Activated CD4-positive, alpha-beta T cell treated with anti-CD3 and anti-CD28 coated beads, Interleukin-2, amount 10 ng/mL, durations not matched to agents 7 days and 5 days (primary cell): ENCODE measurements at places on chromosomes 7 and 10.

GRCh38 chr10:62732841-62733653 is 71.5 kb upstream of the ADO start:
- peak; percentile 81 for DNase-seq

GRCh38 chr10:121774404-121774803 is 153.4 kb downstream of the ATE1 start:
- DNase-seq: no peak

DNA sequence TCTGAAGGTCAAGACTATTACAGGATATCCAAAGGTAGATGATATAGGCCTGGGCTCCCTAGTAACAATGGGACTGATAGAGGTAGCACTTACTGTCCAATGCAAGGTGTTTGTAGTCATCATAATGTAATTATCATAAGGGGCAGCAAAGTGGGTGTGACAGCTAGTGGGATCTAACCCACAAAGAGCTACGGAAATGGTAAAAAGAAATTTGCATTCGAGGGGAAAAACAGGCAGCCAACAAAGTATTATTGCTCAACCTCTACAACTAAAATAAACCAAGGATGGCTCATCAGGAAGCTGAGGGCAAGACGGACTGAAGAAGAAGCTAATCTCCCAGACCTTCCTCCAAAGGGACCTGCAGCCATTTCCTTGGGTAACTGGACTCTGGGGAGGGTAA is 211.0 kb downstream of the WDR11 start:
- no peak for DNase-seq

DNA sequence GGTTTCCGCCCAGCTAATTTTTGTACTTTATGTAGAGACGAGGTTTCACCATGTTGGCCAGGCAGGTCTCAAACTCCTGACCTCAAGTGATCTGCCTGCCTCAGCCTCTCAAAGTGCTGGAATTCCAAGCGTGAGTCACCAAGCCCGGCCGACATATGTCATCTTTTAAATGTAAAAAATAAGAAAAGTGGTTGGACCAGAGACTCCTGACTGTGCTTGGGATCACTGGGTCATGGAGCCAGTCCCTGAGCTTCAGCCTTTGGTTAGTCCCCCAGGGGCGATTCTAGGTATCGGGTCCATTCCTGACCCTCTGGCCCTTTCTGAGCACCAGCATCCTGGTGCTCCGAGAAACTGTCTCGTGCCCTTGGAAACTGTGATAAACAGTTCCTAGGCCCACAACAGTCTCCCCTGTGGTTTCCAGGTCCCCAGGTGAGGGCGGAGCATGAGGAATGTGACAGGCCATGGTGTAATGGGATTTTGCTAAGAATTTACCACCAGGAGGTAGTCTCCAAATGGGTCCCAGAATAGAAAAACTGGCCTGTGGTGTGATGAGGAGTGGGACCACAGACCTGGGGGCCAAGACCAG is 32.8 kb downstream of the UBTD1 start:
- DNase-seq: no peak

DNA sequence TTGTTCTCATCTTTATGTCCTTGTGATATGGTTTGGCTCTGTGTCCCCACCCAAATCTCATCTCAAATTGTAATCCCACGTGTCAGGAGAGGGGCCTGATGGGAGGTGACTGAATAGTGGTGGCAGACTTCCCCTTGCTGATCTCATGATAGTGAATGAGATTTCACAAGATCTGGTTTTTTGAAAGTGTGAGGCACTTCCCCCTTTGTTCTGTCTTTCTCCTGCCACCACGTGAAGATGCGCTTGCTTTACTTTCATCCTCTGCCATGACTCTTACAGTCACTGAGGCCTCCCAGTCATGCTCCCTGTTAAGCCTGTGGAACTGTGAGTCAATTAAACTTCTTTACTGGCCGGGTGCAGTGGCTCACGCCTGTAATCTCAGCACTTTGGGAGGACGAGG is 161.0 kb downstream of the HERPUD2 start:
- no peak for DNase-seq

DNA sequence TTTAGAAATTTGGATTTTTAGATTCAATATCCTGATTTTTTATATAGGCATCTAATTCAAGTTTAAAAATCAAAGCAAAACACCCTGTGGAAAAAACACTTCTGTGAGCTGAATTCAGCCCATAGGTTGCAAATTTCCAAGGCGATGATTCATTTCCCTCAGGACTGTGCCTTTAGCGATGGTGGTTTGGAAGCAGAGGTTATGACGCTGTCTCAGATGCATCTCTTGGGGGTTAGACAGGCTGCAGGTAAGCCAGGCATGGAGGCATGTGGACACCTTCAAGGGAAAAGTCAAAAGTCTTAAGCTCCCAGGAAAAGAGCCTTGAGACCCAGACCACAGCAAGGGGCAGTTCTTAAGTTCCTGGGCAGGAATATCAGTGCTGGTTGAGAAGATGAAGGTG is 9.5 kb upstream of the FRA10AC1 start:
- no peak for DNase-seq

- no peak for DNase-seq
Observed at GRCh38 chr10:129653428-129653827, 186.4 kb downstream of the MGMT start.

GRCh38 chr10:86371116-86371515 is 4.5 kb upstream of the GRID1 start:
- DNase-seq: no peak

- no peak for DNase-seq
Observed at GRCh38 chr7:34107276-34107675, 201.9 kb downstream of the BMPER start.

DNA sequence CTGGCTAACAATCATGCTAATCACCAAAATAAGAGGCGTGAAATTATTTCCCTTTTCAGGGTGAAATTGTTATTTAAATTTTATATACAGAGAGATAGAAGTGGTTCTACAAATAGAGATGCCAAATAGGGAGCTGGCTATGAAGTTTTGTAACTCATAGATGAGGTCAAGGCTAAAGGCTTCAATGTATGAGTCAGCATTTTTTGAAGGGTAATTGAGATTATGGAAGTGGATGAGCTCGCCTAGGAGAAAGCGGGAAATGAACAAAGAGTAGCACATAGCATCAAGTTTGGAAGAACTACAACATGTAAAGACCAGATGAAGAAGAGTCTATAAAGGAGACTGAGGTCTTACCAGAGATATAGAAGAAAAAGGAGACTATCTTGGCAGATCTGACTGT is 838.1 kb downstream of the DNAJB9 start:
- no peak for DNase-seq

DNA sequence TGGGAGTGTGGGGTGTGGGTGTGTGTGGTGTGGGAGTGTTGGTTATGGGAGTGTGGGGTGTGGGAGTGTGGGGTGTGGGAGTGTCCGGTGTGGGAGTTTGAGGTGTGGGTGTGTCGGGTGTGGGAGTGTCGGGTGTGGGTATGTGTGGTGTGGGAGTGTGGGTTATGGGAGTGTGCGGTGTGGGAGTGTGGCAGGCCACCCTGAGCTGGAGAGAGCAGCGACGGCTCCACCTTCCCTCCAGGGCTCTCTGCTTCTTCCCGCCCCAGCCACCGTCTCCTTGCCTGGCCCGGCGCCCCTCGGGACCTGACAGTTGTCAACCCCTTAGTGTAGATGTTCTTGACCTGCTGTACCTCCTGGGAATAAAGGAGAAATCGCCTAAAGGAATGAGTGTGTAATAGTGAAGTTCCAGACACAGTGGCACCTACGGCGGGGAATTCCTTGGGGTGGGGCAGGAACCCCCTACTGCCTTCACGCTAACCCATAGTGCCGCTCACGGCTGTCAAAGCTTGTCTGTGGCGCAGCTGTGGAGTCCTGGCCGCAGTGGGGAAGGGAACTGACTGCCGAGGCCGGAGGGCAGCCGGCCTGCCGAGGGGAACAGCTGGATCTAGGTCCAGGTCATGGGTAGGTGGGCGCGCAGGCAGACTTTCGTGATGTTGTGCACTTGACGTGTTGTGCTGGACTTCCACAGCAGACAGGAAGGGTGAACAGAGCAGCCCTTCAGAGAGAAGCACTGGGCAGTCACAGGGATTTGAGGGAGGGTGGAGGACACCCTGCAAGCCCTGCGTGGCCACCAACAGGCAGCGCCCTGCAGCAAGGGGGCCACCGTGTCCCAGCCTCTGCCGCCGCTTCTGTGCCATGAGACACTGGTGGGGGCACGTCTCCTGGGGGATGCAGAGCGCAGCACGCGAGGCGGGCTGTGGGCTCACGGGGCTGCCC is 49.0 kb upstream of the EN2 start:
- DNase-seq: no peak

GRCh38 chr7:113582471-113582870 is 336.3 kb downstream of the PPP1R3A start:
- DNase-seq: no peak

- no peak for DNase-seq
Observed at GRCh38 chr10:3926675-3927525, 141.9 kb upstream of the KLF6 start.

DNA sequence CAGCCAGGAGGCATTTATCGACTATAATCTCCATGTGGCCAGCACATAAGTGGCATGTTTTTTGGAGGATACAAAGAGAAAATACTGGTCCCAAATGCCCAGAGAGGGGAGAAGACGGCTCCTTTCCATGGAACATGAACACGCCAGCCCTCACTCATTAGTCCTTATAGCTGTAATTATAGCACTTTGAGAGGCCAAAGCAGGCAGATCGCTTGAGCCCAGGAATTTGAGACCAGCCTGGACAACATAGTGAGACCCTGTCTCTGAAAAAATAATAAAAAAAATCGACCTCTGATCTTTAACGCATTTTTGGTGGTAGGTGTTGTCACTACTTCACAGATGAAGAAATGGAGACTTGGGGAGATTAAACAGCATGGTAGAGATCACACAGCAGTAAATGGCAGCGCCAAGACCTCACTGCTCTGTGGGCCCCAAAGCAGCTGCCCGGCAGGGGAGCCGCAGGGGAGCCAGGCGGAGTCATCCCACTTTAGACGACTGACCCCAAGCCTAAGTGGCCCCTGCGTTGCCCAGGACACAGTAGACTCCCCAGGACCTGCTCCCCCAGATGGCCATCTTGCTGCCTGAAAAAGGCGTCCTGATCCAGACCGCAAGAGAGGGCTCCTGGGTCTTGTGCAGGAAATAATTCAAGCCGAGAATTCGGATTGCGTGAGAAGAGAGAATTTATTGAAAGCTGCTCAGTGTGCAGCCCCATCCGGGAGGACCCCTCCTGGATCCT is 21.2 kb upstream of the PRKAG2 start:
- DNase-seq: no peak

DNA sequence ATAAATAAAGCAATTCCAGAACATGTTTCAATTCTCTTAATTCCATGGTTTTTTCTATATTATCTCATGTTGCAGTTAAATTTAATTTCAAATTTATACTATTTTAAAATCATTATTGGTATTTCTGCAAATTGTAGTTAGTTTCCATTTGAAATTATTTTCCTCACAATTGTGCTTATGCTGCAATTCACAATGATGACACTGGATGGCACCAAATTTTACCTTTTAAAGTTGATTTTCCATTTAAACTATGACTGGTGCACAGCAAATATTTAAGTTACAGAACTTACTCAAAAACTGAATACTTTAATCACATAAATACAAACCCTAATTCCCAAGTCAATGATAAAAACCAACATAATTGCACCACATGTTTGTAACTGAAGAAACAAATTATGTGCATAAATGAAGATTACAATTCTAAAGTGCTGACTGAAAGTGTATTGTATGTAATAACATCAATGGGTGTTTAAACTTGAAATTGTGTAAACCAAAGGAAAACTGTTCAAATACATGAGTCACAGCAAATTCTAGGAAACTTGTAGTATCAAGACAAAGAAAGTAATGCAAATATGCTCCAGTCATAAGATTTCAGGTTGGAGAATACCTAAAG is 75.3 kb upstream of the AASS start:
- DNase-seq: no peak

DNA sequence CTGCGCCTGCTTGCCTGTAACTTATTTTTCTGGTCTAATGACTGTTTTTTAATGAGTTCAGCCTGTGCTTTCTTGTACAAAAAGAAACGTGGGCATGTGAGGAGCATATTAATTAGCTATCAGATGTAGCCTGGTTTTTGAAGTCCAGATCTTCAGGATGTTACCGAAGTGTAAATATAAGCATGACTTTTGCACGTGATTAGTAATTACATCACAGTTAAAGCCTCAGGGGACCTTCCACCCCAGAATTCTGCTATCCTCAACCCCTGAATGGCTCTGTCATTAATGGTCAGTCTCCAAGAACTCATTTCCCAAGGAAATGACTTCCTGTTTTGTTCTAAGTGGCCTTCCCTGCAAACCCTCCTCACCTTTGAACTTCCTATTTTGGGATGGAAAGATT is 2.1 kb upstream of the PRXL2A start:
- no peak for DNase-seq

DNA sequence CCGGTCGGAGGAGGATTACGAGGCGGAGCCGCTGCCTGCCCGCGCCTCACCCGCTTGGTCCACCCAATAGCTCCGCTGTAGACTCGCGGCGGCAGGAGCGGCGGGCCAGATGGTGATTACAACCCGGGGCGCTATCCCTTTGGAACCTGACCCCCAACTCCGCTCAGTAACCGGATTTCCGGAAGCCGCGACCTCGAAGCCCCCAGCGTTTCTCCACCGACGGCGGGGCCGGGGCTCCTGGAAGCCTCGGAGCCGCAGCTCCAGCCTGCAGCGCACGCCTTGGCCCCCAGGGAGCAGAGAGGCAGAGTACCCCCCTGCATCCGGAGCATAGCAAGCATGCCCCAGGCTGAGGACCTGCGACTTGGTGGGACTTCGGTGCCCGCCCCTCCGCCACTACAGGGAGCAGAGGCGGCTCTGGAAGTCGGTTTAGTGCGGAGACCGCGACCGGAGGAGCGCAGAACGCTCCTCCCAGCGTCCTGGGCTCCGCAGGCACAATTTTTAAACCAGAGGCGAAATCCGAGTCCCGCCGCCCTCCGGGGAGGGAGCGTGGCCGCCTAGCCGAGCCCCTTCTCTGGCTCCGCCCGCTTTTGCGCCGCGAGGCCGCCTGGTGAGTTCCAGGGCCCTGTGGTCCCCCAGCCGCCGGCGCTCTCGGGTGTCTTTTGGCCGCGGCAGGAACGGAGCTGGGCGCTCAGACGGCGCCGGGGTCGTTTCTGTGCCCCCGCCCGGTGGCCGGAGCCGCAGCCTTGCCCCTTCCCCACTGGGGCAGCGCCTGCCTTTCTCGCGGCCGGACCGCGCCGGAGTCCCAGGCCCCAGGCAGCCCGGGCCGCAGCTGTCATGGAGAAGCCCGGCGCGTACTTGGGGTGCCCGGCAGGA is 28.2 kb upstream of the BMS1 start:
- DNase-seq: peak; percentile 17

- no peak for DNase-seq
Observed at GRCh38 chr10:630581-631073, 58.8 kb downstream of the DIP2C start.

- DNase-seq: no peak
Observed at GRCh38 chr7:94973844-94974243, 66.5 kb downstream of the PPP1R9A start.
